ENCODE measurements at places on chromosomes 16 and 17.

- DNase-seq = peak; percentile 16
Observed at GRCh38 chr17:9982159-9982558, 77.1 kb upstream of the RCVRN start.

DNA sequence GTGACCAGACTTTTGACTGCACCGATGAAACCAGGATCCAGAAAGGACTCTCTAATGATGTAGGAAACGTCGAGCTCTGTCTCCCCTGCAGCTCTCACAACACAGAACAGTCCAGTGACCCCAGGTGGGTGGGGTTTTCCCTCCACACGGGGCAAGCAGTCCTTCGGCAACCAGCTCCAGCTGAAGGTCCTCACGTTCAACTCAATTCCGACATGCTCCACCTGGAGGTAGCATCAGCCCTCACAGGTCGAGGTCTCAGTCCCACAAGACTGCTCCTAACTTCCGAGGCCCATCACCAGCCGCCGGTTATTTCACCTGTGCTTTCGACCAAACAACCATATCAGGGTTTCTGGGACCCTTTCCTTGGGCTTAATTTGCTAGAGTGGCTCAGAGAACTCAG lies 28.2 kb downstream of the ITGAE start:
- DNase-seq = no peak

- no peak for DNase-seq
Observed at GRCh38 chr16:56237451-56237930, 46.2 kb downstream of the GNAO1 start.

- DNase-seq = no peak
Observed at GRCh38 chr17:13302983-13303382, 285.2 kb upstream of the ELAC2 start.

DNA sequence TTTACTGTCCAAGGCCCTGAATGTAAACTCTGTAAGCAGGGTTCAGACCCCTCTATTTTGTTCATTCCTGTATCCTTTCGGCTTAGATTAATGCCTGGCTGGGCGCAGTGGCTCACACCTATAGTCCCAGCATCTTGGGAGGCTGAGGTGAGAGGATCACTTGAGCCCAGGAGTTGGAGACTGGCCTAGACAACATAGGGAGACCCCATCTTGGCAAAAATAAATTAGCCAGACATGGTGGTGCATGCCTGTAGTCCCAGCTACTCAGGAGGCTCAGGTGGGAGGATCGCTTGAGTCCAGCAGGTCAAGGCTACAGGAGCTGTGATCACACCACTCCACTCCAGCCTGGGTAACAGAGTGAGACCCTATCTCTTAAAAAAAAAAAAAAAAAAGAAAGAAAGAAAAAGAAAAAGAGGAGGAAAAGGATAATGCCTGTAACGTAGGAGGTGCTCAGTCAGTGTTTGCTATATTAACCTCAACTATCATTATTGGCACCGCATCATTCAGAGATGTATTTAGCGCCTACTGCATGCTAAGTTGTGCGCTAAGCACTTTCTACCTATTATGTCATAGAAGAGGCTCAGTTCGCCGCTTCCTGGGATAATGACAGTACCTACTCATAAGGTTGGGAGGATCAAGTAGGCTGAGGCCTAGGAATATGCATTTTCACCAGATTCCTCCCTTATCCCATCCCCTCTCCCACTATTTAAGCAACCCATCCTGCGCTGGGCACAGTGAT lies 5.0 kb downstream of the SOCS1 start:
- no peak for DNase-seq

DNA sequence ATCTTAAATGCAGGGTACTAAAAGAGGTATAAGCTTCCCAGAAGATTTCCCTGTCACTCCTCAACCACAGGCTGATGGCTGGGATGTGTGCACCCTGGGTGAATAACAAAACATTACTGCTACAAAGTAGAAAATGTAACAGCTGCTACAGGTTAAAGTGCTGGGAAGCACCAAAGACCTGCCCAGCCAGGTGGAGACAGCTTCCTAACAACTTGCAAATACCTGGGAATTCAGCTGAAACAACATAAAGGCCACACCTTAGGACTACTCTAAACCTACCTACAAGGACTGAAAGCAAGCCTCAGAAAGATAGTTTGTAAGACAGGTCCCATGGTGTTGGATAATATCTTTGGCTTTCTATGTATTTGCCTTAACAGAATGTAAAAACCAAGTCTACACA lies 118.5 kb downstream of the CEP112 start:
- DNase-seq = no peak

GRCh38 chr17:49223517-49224197 lies 6.9 kb downstream of the PHOSPHO1 start:
- DNase-seq = no peak

DNA sequence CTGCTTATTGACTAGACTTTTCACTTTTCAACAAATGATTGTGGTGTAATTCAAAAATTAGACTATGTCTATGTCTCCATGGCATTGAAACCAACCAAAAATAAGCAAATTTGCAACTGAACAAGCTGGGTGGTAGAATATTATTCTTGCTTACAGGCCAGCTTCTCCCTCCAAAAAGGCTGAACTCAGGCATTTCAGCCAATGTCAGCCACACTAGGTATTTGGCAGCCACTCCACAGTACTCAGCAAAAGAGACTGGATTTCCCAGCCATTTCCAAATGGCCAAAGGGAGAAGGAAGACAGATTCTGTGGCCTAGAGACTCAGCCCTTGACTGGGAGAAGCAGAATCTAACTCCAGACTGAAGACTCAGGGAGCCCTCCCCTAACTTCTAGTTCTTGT lies 121.8 kb upstream of the IRX5 start:
- no peak for DNase-seq
